ENCODE measurements at places on chromosomes 7 and 10.
A peak's percentile ranks its signal among the peaks of the same experiment; 100 is the strongest.

DNA sequence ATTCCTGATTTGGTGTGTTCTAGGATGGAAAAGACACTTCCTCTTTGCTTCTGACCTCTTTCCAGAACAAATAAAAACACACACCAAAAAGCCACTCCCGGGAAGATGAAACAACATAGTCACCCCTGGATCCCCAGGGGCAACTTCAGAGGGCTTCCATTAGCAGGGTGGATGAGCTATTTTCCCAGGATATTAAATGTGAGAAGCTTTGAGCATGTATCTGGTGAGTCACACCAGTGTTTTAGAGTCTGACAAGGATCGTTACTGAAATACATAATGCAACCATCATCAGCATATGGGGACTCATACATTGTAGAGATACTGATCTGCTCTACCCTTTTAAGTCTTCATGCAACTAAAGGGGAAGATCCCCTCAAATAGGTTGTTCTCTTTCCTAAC is 115.5 kb upstream of the ZNF438 start:
- H3K4me3 ChIP-seq: no peak overlapping the region
- H3K36me3 ChIP-seq: no peaks in the 10 kb centered on the region
- no peaks in the 10 kb centered on the region for H3K27me3 ChIP-seq
- no peak for DNase-seq

DNA sequence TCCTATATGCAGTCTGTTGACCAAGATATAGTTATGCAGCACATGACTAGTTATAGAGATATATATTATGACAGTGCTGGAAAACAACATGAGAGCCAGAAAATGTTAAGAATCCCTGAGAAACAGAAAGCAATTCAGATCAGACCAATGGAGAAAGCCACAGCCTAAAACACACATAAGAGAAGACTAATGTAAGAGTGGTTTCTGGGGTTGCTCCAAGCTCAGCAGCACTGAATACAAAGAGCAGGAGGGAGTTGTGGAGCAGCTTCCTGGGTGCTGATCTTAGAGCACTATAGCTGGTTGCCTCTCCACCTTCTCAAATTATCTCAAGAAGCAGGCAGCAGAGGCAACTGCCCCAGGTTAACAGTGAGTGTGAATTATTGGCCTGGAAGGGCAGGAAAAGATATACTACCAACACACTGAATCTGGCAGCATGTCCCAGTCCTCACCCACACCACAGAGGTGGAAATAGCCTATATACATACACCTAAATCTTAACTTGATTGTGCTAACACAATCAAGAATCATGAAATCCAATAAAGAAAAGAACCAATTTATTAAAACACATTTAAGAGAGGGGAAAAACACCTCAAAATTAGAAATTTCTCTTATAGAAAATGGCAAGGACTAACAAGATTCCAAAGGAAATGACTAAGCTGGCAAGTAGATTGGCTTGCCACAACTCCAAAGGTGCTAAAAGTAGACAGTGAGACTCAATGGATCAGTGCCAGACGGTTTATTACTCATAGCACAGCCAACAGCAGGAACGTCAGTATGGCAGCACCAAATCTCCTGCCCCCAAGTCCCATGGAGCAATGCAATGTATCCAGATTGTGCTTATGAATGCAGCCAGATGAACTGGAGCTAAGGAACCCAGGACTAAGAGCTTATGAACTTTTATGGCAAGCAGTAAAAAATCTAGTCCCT is 5.1 kb downstream of the PTTG1IP2 start:
- no peak overlapping the region for H3K4me3 ChIP-seq
- no peak overlapping the region for H3K27ac ChIP-seq
- H3K36me3 ChIP-seq: no peaks in the 10 kb centered on the region
- H3K27me3 ChIP-seq: peaks cover 4% of the 10 kb centered on the region

GRCh38 chr10:132480356-132480755 is 57.2 kb upstream of the INPP5A start:
- no peaks in the 10 kb centered on the region for H3K36me3 ChIP-seq
- DNase-seq: no peak
- H3K4me1 ChIP-seq: no peaks in the 10 kb centered on the region
- no peaks in the 10 kb centered on the region for H3K27me3 ChIP-seq
- H3K27ac ChIP-seq: no peak overlapping the region
- no peak overlapping the region for H3K4me3 ChIP-seq

GRCh38 chr7:127809261-127809702 is 157.3 kb downstream of the SND1 start:
- no peaks in the 10 kb centered on the region for H3K36me3 ChIP-seq
- no peak overlapping the region for H3K27ac ChIP-seq
- H3K4me1 ChIP-seq: no peaks in the 10 kb centered on the region
- no peaks in the 10 kb centered on the region for H3K27me3 ChIP-seq
- no peak overlapping the region for H3K4me3 ChIP-seq
- DNase-seq: no peak

- DNase-seq: no peak
- no peaks in the 10 kb centered on the region for H3K4me1 ChIP-seq
- H3K27me3 ChIP-seq: peaks cover 42% of the 10 kb centered on the region
- H3K4me3 ChIP-seq: no peak overlapping the region
Measured at GRCh38 chr7:1224086-1224716, 8.5 kb upstream of the UNCX start.

DNA sequence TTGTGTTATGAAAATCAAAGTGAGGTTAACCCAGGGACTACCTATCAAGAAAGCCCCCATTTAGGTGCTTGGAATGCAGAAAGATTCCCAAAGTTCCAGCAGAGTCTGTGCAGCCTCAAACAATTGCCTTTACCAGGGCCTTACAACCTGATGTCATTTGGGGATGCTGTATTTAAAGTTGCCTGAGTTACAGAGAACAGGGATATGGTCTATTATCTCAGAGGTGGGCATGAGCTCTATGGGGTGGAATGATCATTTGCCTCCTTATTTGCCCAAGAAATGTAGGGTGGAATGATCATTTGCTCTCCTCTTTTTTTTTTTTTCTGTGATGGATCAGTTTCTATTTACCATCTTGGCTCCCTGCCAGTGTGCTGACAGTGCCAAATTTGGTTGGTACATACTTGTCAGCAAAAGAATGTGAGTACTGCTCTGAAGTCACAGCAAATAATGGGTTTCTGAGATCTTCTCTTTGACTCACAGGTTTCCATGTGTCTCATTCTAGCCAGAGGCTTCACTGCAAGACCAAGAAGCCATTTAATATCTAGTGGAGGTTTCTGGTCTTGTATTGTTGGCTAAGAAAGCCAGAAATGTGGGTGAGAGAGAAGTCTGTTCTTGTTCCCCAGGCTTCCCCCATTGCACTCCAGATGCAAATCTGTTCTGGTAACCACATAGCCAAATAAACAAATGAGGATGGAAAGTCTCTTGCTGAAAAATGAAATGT is 45.5 kb upstream of the ZNRF2 start:
- no peak for DNase-seq
- H3K4me1 ChIP-seq: no peaks in the 10 kb centered on the region
- no peaks in the 10 kb centered on the region for H3K36me3 ChIP-seq
- H3K4me3 ChIP-seq: no peak overlapping the region
- no peaks in the 10 kb centered on the region for H3K27me3 ChIP-seq
- H3K27ac ChIP-seq: no peak overlapping the region

DNA sequence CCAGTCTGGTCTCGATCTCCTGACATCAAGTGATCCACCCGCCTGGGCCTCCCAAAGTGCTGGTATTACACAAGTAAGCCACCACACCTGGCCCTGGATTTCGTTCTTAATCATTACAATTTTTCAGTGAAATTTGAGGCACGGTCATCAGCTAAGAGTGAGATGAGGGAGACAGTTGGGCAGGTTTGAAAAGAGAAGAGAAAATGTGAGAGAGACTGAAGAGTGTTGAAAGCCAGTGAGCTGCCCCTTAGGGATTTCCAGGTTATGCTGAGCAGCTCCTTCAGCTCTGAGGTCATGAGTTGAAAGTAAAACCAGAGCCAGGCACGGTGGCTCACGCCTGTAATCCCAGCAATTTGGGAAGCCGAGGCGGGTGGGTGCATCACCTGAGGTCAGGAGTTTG is 5.9 kb upstream of the UPF2 start:
- no peak for DNase-seq
- no peak overlapping the region for H3K27ac ChIP-seq
- H3K27me3 ChIP-seq: no peaks in the 10 kb centered on the region
- H3K4me3 ChIP-seq: no peak overlapping the region
- peaks cover 4% of the 10 kb centered on the region for H3K4me1 ChIP-seq

DNA sequence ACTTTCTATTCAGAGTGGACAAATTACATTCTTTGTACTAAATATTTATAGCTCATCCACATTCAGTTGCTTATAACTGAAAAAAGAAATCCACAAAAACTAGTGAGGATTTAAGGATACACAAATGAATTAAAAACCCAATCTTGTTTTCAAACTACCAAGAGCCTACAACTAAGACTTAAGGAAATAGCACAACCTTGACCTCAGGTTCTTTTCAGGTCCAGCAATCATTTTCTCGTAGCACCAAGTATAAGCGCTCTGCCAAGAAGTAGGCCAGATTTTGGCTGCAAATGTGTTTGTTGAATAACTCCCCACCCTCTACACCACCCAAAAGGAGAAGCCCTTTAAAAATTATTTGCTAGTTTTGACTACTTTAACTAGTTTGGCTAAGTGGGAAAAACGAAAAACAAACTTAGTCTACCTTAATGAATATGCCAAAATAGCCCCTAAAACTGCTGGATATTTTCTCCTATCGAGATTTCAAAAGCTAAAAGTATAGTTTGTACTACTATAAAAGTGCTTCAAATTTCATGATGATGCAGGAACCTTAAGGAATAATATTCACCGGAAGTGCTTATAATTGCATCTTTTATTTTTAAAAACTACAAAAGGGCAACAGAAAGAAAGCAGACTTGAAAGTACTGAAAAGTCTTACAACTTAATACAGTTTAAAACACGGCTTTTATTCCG is 2.7 kb upstream of the KMT2E start:
- peaks cover 26% of the 10 kb centered on the region for H3K4me1 ChIP-seq
- DNase-seq: no peak
- peak overlapping the region; percentile 97 for H3K27ac ChIP-seq
- peak overlapping the region; percentile 99 for H3K4me3 ChIP-seq
- no peaks in the 10 kb centered on the region for H3K36me3 ChIP-seq
- no peaks in the 10 kb centered on the region for H3K27me3 ChIP-seq

DNA sequence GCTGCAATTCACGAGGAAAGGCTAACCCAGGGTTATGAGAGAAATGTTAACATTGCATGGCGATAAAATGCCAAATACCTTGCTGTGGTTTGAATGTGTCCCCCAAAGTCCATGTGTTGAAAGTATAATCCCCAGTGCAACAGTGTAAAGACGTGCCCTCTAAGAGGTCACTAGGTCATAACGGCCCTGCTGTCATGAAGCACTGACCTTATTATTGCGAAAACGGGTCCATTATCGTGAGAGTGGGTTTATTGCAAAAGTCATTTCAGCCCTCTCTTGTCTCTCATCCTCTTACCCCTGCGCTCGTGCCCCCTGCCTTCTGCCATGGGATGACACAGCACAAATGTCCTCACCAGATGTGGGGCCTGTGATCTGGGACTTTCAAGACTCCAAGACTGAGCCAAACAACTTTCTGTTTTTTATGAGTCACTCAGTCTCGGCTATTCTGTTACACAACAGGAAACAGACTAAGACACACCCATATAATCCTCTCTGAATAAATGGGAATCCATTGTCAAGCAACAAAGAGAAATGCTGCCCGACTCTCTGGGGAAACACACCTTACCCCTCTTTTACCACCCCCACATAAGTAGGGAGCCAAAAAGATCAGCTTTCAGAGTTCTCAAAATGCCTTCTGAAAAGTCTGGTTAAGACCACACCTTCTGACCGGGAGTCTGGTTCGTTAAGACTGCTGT is 73.1 kb upstream of the UCN3 start:
- DNase-seq: peak; percentile 52
- H3K36me3 ChIP-seq: no peaks in the 10 kb centered on the region
- no peaks in the 10 kb centered on the region for H3K27me3 ChIP-seq
- H3K27ac ChIP-seq: peak overlapping the region; percentile 80
- H3K4me1 ChIP-seq: peaks cover 40% of the 10 kb centered on the region
- H3K4me3 ChIP-seq: peak overlapping the region; percentile 40

- no peaks in the 10 kb centered on the region for H3K4me1 ChIP-seq
- no peaks in the 10 kb centered on the region for H3K36me3 ChIP-seq
- no peaks in the 10 kb centered on the region for H3K27me3 ChIP-seq
- H3K27ac ChIP-seq: no peak overlapping the region
- DNase-seq: no peak
Measured at GRCh38 chr7:53111031-53111430, 75.6 kb downstream of the POM121L12 start.

- no peak overlapping the region for H3K4me3 ChIP-seq
- H3K4me1 ChIP-seq: no peaks in the 10 kb centered on the region
- no peaks in the 10 kb centered on the region for H3K27me3 ChIP-seq
- H3K27ac ChIP-seq: no peak overlapping the region
- no peak for DNase-seq
Measured at GRCh38 chr7:46320956-46321355, 399.9 kb upstream of the IGFBP3 start.

Data from naive thymus-derived CD4-positive, alpha-beta T cell (primary cell).